Activated T-cell treated with anti-CD3 and anti-CD28 coated beads, Interleukin-2, amount 50 U/mL, for 48 hours (primary cell): ENCODE measurements at places on chromosomes 16 and 17.

GRCh38 chr17:18107061-18107790, 1.3 kb upstream of the MYO15A start:
- no peak for DNase-seq

- DNase-seq, result no peak
Measured at GRCh38 chr17:29197516-29198272, 17.5 kb upstream of the MYO18A start.

DNA sequence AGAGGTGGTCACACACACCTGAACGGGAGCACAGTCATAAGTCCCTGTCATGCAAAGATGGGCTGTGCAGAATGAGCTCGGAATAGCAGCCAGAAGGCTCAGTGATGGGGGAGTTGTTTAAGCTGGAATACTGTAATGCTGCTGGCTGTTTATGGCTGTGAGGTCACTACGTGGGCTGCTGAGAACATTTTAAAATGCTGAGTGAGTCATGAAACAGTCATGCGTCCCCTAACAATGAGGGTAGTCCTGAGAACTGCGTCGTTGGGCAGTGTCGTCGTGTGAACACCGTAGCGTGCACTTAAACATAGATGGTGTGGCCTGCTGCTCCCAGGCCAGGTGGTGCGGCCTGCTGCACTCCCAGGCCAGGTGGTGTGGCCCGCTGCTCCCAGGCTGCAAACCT, 39.7 kb downstream of the TBCD start:
- DNase-seq, result no peak

GRCh38 chr17:56499799-56500388, 93.6 kb upstream of the NOG start:
- DNase-seq, result peak; percentile 22

GRCh38 chr17:28958820-28959455, 7.6 kb upstream of the PHF12 start:
- DNase-seq, result no peak

- no peak for DNase-seq
Measured at GRCh38 chr16:88830258-88830657, 18.5 kb upstream of the APRT start.

DNA sequence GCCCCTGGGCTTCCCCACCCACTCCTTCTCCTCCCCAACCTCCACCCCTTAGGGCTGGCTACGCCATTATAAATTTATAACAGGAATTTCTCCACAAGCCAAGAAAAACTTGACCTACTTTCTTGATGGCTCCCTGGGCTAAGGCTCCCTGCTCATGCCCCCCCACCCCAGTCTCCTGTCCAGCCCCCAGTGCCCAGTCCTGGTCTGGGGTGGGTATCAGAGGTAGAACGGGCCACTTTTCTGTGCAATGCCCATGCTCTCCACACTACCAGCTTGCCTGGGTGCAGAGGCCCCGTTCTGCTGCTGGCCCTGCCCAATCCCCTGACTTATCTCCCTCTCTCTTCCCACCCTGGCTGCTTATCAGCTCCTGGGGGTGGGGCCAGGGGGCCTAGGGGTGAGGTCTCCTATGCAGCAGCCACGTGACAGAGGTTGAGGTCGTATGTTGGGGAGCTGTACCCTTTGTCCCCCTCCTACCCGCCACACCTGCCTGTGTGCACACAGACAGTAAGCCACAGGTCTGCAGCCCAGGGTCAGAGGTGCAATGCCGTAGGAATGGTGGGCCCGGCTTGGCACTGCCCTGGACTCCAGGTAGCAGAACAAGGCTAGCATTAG, 10.1 kb downstream of the THRA start:
- DNase-seq, result no peak

DNA sequence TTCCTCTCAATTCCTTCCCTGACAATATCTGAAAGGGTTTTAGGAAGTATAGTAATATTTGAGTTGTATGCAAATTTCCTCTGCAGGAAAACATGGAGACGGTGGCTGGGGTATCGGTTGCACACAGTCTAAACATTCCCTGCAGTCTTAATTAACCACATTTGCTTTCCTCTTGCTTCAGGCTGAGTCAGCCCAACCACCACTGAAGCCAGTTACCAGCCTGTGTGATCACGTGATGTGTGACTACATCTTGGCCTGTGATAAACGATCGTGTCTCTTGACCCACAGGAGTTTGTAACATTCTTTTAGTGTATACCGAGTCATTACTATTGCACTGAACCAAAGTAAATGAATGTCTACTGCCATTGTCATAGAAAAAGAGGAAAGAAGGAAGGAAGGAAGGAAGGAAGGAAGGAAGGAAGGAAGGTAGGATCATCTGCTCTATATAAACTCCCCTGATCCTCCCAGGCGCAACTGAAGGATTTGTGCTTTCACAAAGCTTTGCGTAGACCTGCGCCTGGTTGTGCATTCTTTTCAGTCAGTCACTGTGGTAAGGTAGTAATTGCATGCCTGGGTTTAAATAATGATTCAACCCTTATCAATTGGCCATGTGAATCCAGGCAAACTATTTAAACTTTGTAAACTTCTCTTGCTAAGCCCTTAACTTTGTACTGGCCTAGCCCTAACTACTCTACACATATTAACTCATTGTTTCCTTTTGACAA, 280.6 kb upstream of the SALL1 start:
- no peak for DNase-seq

- peak; percentile 41 for DNase-seq
Measured at GRCh38 chr17:63476854-63477479, at the start of gene ACE. ACE (plus strand) TSS chr17:63477061; CDS start chr17:63477095, 34 bp downstream.

GRCh38 chr17:30372755-30373154, 6.0 kb upstream of the CPD start:
- peak; percentile 53 for DNase-seq

GRCh38 chr17:79654960-79655382, 44.1 kb upstream of the RBFOX3 start:
- no peak for DNase-seq

GRCh38 chr17:2064147-2064489, 9.2 kb downstream of the HIC1 start:
- DNase-seq, result no peak
